ENCODE measurements at places on chromosomes 16 and 17.

DNA sequence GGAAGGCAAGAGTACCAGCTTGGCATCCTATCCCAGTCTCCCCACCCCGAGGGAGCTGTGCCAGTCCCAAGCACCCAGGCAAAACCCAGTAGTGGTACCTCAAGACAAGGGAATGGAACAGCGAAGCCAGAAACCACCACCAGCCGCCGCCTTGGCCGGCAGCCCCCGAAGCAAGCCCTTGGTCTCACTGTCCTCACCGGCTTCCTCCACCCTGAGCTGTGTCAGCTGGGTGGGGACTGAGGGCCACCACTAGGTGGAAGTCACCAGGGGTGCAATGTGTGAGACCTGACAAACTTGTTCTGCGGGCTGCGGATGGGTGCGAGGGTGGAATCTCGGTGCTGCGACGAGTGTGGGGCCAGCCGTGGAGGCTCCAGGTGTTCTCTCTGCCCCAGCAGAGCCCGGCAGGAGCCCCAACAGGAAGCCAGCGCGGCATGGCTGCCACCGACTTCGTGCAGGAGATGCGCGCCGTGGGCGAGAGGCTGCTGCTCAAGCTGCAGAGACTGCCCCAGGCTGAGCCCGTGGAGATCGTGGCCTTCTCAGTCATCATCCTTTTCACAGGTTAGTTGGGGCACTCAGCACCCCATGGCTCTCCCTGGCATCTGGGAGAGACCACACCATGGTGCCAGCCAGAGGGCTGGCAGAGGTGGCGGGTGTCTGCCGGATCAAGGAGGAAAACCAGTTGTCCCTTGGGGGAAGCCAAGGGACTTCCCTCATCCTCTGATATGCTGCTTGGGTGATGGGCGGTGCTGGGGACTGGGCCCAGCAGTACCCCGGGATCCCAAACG is 6.7 kb downstream of the SMIM5 start:
- no peak for DNase-seq

DNA sequence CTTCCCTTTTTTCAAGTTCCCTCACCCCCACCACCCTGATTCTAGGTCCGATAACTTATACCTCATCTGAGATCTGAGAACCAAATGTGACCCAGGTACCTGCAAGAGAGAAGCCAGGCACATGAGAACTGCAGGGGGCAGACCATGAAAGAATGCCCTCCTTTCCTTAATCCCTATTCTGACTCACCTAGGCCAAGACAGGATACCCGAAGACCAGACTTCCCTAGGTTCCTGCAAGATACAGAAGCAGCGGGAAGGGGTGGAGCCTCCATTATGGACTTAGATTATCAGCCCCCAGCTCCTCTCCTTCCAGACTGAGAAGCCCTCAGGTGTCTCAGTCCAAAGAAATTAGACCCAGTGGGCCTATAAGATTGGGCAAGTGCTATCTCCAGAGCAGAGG is 2.1 kb downstream of the KCNAB3 start:
- DNase-seq: no peak

DNA sequence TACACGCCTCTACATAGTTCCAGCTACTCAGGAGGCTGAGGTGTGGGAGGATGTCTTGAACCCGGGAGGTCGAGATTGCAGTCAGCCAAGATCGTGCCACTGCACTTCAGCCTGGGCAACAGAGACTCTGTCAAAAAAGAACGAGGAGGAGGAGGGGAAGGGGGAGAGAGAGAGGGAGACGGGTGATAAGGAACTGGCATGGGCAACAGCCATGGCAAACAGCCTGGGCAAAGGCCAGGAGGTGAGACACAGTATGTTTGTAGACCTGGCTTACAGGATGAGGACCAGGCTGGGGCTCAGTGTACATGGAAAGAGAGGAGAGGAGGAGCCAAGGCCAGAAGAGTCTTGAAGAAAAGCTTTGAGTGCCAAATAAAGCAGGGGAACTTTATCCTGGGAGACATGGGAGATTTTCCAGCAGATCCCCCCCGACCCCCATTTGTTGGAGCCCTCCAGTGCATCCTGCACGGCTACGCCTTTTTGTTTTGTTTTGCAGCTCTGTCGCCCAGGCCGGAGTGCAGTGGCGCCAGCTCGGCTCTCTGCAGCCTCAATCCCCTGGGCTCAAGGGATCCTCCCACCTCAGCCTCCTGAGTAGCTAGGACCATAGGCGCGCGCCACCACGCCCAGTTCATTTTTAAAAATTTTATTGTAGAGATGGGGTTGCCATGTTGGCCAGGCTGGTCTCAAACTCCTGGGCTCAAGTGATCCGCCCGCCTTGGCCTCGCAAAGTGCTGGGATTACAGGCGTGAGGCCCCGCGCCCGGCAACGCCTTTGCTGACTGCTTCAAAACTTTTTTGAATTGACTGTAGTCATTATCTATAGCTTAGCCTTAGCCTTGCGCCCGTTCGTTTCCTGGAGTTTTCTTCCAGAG is 1.3 kb upstream of the ALKBH5 start:
- DNase-seq: no peak

DNA sequence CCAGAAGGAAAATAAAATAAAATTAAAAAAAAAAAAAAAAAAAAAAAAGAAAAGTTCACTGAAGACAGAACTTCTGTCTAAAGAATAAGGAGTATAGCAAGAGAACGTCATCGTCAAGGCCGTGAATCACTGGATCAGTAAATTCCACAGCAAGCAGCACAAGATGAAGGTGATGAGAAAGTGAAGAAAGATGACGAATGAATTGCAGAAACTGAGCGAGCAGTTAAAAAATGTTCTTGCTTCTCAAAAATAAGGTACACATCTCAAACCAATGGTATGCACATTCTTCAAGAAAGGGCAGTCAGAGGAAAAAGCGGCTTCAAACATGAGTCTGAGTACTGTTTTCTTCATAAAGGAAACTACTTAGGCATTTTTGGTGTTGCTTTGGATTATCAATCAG is 104.7 kb downstream of the SMG6 start:
- DNase-seq: no peak

DNA sequence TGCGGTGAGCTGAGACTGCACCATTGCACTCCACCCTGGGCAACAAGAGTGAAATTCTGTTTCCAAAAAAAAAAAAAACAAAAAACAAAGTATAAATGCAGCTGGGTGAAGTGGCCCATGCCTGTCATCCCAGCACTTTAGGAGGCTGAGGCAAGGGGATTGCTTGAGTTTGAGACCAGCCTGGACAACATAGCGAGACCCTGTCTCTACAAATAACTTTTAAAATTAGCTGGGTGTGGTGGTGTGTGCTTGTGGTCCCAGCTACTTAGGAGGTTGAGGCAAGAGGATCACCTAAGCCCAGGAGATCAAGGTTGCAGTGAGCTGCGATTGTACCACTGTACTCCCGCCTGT is 10.1 kb upstream of the STX4 start:
- no peak for DNase-seq

GRCh38 chr16:74449470-74449869 is 28.2 kb upstream of the CLEC18B start:
- no peak for DNase-seq

DNA sequence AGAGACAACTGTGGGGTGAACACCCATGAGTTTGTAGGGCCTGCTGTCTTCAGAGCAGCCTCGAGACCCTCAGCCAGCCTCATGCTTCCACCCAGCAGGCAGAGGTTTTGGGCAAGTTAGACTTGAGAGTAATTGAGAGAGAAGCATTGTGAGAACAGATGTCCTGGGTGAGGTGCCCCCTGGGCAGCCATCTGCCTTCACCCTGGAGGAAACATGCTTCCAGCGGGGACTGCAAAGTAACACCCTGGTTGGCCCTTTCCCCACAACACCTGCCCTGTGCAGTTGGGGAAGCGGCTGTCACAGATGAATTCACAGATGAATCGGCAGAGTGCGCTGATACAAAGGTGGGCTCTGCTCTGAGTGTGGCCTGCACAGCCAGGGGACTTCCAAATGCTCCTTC is 23.4 kb downstream of the ATPAF2 start:
- DNase-seq: no peak

DNA sequence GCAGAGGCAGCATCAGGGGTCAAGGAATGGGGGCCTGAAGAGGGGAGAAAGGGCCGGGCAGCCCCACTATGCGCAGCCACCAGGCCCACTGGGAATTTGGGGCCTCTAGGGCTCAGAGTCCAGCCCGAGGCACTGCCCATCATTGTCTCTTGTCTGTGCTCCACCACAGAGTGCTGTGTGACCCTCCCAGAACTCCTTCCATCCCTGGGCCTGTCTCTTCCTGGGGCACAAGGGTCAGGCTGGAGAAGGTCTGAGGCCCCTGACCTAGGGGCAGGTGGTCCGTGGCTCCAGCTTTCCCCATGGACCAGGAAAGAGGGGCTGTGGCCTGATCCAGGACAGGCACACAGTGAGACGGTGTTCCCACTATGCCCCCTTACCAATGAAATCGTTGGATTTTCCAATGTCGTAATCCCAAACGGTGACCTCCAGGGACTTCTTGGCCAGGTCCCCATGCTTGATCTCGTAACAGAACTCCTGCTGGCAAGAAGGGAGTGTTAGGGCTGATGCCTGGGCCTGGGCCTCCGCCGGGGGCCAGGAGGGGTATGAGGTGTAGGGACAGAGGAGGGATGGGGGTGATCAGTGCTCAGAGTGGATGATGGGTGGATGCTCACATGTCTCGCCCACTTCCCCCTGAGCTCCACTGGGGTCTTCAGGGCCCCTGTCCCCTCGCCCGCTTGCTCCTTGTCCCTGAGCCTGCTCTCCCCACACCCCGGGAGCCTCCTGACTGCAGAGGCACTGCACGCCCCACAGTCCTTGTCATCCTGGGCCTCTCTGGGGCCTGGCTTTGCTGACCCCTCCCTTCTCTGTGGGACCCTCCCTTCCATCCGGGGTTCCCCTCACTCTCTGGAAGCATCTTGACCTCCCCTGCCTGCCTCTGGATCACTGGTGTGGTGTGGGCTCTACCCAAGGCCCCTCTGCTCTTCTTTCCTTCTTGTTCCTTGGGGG is 10.7 kb downstream of the SCGB1C2 start:
- peak; percentile 6 for DNase-seq

GRCh38 chr17:81097943-81098308 is 63.0 kb downstream of the BAIAP2 start:
- no peak for DNase-seq

GRCh38 chr16:88672776-88673175 is 9.9 kb upstream of the MVD start:
- no peak for DNase-seq

GRCh38 chr17:78290721-78291120 is 59.3 kb downstream of the TMEM235 start:
- no peak for DNase-seq

DNA sequence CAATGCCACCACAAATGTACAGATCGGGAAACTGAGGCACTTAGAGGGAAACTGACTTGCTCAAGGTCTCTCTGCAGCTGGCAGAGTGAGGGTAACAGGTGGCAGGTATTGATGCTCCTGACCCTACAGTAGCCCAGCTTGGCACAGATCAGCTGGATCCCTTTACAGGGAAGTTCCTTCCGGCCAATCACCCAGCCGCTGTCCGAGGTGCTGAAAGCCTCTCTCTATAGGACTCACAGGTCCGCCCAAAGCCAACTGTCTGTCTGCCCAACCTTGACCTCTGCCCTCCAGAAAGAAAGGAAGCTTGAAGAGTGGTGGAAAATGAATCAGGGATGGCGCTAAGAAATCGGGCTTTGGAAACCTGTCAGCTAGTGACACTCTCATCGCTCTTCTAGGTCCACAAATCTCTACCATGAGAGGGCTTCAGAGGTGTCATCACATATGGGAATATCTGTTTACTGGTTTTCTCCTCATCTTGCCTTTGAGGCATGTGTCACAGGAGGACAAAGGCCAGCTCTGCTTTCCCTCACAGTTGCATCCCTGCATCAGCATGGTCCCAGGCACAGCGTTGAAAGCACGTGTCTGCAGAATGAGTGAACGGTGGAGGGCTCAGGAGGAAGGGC is 246.2 kb downstream of the KATNIP start:
- DNase-seq: no peak

DNA sequence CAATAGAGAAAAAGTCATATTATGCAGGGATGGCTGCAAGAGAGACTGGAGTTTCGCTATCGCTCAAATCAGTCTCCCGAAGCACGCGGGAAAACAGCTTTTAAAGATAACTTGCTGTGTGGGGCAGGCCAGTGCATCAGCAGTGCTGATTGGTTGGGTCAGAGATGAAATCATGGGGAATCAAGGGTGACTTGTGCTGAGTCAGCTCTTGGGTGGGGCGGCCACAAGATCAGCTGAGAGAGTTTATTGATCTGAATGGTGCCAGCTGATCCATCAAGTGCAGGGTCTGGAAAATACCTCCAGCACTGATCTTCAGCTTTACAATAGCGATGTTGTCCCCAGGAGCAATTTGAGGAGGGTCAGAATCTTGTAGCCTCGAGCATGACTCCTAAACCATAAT is 430.5 kb downstream of the RBFOX1 start:
- no peak for DNase-seq

DNA sequence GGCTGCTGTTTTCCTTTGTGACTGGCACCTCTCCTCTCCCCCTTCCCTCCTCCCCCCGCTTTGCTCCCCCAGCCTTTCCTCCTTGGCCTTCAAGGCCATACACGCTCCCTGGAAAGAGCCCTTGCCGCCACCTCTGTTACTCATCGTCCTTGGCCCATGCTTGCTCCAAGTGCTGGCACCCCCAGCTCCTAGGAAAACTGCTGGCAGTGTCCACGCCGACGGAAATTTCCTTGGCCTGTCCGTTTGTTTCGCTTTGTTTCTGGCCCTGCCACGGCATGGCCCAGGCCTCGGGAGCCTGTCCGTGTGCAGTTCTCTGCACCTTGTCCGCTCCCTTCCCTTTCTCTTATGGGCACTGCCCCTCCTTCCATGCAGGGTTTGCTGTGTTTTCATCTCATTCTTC is 18.0 kb downstream of the CA5A start:
- no peak for DNase-seq

DNA sequence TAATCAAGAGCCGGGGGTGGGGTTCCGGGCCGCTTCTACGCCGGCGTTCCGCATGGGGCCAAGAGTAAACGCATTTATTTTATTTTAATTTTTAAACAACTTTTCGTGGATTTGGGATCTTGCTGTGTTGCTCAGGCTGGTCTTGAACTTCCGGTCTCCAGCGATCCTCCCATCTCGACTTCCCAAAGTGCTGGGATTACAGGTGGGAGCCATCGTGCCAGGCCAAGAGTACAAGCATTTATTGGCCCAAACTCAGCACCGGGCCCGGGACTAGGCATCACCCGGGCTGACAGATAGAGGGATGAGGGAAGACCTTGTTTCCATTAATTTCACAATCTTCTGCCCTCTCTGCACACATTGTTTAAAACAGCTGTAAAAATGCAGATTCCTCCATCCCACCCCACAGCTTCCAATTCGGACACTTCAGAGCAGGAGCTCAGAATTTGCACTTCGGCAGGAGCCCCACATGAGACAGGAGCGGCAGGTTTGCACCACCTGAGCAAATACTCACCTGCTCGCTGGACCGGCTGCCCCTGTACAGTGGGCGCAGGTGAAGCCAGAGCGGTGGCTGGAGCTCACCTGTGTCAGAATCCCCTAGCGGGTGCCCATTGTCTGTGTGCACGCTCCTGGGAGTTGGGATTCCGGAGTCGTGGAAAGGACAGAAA is 663 bp upstream of the GINS2 start:
- DNase-seq: no peak

DNA sequence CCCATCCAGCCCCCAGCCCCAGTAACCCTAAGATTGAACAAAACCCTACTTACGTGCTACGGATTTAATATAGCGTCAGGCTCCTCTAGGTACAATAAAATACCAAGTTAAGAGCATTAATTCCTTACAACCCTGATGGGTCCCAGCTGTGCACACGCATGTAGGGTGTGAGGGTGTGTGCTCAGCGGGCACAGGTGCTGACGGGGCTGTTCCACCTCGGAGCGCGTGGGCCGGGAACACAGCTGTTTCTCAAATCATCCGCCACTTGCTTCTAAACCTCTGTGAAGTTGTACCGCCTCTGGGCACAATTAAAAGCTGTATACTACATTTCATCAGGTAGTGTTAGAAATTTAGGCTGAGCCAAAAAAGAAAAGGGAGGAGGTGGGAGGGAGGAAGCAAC is 478.6 kb downstream of the MAF start:
- no peak for DNase-seq

- no peak for DNase-seq
Observed at GRCh38 chr17:73533127-73533526, 111.1 kb downstream of the SDK2 start.

Measured in activated naive CD4-positive, alpha-beta T cell treated with anti-CD3 and anti-CD28 coated beads, Interleukin-2, amount 50 U/mL, for 16 hours (primary cell).